ENCODE measurements at places on chromosomes 6 and 20. TPM values are rescaled to one million over a fixed set of nuclear protein-coding genes. Genes with fewer than 3 reads are reported as not detected.

The DACT2 gene
- not detected for total RNA-seq

GRCh38 chr6:93678841-93679454, 259.6 kb upstream of the EPHA7 start:
- no peak overlapping the region for H3K27ac ChIP-seq
- no peaks in the 10 kb centered on the region for H3K36me3 ChIP-seq
- no peaks in the 10 kb centered on the region for H3K4me1 ChIP-seq
- no peak for DNase-seq
- H3K27me3 ChIP-seq: no peaks in the 10 kb centered on the region
- no peak overlapping the region for H3K4me3 ChIP-seq

The SPATA25 gene
- total RNA-seq: 0.58 TPM

DNA sequence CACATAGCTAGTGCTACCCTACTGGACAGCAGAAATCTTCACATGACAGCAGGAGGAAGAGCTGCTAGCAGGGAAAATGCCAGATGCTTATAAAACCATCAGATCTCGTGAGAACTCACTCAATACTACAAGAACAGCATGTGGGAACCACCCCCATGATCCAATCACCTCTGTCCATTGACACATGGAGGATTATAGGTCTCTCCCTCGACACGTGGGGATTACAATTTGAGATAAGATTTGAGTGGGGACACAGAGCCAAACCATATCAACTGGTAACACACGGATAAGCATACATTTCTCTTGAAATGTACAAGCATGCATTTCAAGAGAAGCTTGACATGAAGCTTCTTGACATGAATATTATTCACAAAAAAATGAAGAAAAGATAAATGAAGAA, 64.1 kb downstream of the MMS22L start:
- H3K4me3 ChIP-seq: no peak overlapping the region
- H3K27ac ChIP-seq: no peak overlapping the region
- no peak for DNase-seq
- peaks cover 11% of the 10 kb centered on the region for H3K36me3 ChIP-seq

GRCh38 chr6:165223101-165223500, 86.3 kb downstream of the C6orf118 start:
- no peak overlapping the region for H3K4me3 ChIP-seq
- no peaks in the 10 kb centered on the region for H3K4me1 ChIP-seq
- no peak for DNase-seq
- H3K27ac ChIP-seq: no peak overlapping the region
- H3K36me3 ChIP-seq: no peaks in the 10 kb centered on the region

- H3K4me1 ChIP-seq: no peaks in the 10 kb centered on the region
- no peak overlapping the region for H3K4me3 ChIP-seq
- H3K36me3 ChIP-seq: peaks cover 7% of the 10 kb centered on the region
- no peak for DNase-seq
These were observed 56.2 kb downstream of the AGPAT4 start for GRCh38 chr6:161217628-161218027.

DNA sequence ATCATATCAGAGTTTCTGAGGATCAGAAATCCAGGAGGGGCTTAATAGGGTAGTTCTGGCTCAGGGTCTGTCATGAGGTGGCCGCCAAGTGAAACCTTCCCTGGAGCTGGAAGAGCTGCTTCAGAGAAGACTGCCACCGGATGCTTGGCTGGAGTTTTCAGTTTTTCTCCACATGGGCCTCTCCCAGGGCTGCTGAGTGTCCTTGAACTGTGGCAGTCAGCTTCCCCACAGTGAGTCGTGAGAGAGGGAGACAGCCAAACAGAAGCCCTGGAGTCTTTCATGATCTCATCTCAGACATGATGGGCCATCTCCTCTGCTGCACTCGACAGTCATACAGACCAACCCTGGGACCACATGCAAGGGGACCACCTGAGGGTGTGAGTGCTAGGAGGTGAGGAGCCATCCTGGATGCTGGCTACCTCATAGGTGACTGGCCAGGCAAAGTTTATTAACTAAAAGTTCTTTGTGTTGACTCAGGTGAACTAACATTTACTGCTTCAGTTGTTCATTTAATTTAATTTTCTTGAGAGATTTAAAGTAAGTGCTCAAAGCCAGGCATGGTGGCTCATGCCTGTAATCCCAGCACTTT, 71.5 kb downstream of the SHLD1 start:
- no peak overlapping the region for H3K4me3 ChIP-seq
- peaks cover 7% of the 10 kb centered on the region for H3K36me3 ChIP-seq
- peaks cover 19% of the 10 kb centered on the region for H3K4me1 ChIP-seq
- no peak for DNase-seq

DNA sequence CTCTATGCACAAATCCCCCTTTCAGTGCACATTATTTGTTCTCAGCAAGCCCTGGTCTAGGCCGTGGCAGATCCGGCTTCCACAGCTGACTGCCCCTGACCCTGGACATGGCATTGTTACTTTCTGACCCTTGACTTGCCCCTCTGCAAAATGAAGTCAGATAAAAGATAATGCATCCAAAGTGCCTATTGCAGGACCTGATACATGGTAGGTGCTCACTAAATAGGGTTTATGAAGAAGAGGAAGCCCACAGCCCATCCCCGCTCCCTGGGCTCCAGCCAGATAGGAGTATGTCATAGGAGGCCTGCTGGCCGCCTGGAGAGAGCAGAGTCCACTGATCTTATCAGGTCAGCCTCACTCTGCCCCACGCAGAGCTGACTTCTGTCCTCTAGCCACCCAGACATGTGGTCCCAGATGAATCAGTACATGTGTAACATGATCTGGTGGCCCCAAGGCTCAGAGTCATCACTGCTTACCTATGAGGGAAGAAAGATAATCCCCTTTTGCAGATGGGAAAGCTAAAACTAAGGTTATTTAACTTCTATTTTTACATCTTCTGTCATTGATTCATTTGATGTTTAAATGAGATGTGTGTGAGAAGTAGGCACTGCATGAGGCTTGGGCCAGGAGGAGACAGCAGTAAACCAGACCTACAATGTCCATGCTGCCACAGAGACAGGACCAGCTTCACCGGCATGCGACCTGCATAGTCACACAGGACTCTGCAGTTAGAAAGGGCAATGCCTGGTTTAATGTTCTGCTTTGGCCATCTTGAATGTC, 20.4 kb downstream of the MAFB start:
- no peak overlapping the region for H3K4me3 ChIP-seq
- H3K36me3 ChIP-seq: no peaks in the 10 kb centered on the region
- DNase-seq: no peak
- peaks cover 4% of the 10 kb centered on the region for H3K27me3 ChIP-seq
- no peaks in the 10 kb centered on the region for H3K4me1 ChIP-seq

- H3K4me3 ChIP-seq: no peak overlapping the region
- H3K27ac ChIP-seq: no peak overlapping the region
- H3K36me3 ChIP-seq: no peaks in the 10 kb centered on the region
- no peaks in the 10 kb centered on the region for H3K4me1 ChIP-seq
- DNase-seq: no peak
These were observed 258.4 kb downstream of the HDGFL1 start for GRCh38 chr6:22827760-22828159.

- no peaks in the 10 kb centered on the region for H3K4me1 ChIP-seq
- no peak for DNase-seq
- H3K27ac ChIP-seq: no peak overlapping the region
- no peak overlapping the region for H3K4me3 ChIP-seq
- H3K36me3 ChIP-seq: no peaks in the 10 kb centered on the region
These were observed 13.5 kb upstream of the CNR1 start for GRCh38 chr6:88179692-88180091.

The PMEPA1 gene
- 1.7 TPM for total RNA-seq

DNA sequence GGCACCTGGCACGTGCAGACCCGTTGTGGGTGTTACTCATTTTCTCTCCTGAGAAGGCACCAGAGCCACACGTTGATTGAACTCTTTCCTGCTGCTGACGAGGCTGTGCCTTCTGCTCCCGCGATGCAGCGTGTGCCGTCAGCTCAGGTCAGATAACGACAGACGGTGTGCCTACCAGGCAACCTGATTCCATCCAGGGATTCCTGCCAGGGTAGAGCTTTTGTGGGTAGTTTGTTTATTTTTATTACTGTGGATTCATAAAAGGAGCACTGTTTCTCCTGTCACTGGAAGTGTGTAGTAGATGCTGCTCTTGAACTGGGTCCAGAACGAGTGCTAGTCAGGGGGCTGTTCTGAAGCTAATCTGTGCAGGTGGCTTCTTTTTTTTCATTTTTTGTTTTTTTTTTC, 20.7 kb downstream of the PRPF6 start:
- DNase-seq: no peak
- no peaks in the 10 kb centered on the region for H3K4me1 ChIP-seq
- no peak overlapping the region for H3K27ac ChIP-seq
- peaks cover 48% of the 10 kb centered on the region for H3K36me3 ChIP-seq
- no peaks in the 10 kb centered on the region for H3K27me3 ChIP-seq

- H3K36me3 ChIP-seq: peaks cover 6% of the 10 kb centered on the region
- peak overlapping the region; percentile 97 for H3K27ac ChIP-seq
- no peaks in the 10 kb centered on the region for H3K27me3 ChIP-seq
- DNase-seq: peak; percentile 89
These were observed 362 bp downstream of the DUSP22 start for GRCh38 chr6:292506-293192.

GRCh38 chr20:47667086-47667485, 118.2 kb downstream of the SULF2 start:
- DNase-seq: no peak
- no peak overlapping the region for H3K4me3 ChIP-seq
- H3K27ac ChIP-seq: no peak overlapping the region
- H3K27me3 ChIP-seq: no peaks in the 10 kb centered on the region

The SAMD3 gene
- total RNA-seq: 8.7 TPM

DNA sequence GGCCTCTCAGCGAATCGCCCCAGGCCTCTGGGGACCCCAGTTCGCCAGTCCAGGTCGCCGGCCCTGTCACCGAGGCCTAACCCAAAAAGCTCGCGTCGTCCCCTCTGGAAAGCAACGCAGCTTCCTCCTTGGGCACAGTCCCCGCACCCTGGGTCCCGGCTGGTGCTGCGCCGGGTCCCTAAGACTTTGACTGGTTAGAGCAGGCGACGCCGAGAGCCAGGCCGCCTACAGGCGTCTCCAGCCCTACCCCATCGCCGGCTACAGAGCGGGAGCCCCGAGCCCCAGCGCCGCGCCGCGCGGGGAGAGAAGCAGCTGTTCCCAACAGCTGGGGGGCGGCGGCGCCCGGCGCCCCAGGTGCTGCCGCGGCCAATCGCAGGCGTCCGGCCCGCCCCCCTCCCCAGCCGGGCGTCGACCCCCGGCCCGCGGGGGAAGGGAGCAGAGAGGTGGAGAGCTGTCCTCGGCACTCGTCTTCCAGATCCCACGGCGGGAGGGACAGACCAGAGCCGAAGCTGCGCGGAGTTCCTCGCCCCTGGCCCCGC, 540 bp upstream of the RBM24 start:
- H3K4me3 ChIP-seq: no peak overlapping the region
- no peaks in the 10 kb centered on the region for H3K36me3 ChIP-seq
- peak; percentile 9 for DNase-seq
- H3K27me3 ChIP-seq: peaks cover 53% of the 10 kb centered on the region

The BMP5 gene
- total RNA-seq: not detected

DNA sequence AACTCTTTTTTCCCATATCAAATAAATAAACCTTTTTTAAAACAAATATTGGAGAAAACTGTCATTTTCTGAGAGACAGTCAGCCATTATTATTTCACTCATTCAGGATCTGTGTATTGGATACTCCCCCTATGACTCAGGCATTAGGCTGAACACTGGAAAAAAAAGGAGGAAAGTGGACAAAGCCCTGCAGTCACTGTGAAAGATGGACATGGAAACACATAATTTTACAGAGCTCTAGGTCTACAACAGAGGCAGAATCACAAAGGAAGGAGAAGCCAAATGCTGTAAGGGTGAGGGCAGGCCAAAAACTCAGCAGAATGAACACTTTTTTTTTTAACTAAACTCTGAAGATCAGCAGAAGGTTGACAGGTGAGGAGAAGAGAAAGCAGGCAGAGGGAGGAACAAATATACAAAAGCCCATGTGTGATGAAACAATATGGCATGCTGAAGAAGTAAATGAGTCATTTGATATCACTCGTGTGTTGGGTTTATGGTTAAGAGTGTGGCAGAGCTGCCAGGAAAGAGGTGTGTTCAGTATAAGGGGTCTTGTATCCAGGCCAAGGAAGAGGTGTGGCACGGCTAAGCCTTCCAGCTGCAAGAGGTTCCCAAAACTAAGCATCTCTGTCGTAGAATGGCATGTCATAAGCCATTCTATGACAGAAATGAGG, 39.1 kb downstream of the EPB41L2 start:
- H3K27me3 ChIP-seq: no peaks in the 10 kb centered on the region
- no peaks in the 10 kb centered on the region for H3K4me1 ChIP-seq
- DNase-seq: no peak
- H3K36me3 ChIP-seq: no peaks in the 10 kb centered on the region
- H3K4me3 ChIP-seq: no peak overlapping the region

GRCh38 chr6:4924661-4925271, 79.1 kb downstream of the RPP40 start:
- DNase-seq: no peak
- no peaks in the 10 kb centered on the region for H3K27me3 ChIP-seq
- H3K36me3 ChIP-seq: peaks cover 3% of the 10 kb centered on the region
- H3K27ac ChIP-seq: no peak overlapping the region
- H3K4me3 ChIP-seq: no peak overlapping the region

DNA sequence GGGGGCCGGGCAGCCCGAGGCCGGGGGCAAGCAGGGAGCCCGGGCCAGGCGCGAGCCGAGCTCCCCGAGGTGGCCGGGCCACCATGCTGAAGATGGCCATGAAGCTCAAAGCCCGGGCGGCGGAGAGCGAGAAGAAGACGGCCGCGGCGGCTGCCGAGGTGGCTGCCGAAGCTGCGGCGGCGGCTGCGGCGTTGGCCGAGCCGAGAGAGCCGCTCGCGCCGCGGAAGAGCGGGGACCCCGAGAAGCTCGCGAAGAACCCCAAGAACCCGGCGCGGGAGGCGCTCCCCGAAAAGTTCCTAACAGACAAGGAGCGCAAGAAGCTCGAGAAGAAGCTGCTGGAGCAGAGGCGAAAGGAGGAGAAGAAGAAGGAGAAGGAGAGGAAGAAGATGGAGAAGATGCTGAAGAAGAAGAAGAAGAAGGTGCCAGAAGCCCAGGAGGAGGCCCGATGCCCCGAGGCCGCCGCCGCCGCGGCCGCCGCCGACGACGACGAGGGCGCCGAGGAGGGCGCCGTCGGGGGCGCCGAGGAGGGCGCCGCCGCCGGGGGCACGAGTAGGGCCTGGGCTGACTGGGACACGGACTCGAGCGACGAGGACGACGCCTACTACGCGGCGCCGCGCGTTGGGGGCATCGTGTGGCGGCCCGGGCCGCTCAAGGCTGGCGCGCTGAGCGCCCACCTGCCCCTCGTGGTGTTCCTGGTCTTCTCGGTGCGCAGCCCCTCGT, 37.4 kb downstream of the GNAS start:
- no peaks in the 10 kb centered on the region for H3K27me3 ChIP-seq
- peaks cover 33% of the 10 kb centered on the region for H3K4me1 ChIP-seq
- peaks cover 21% of the 10 kb centered on the region for H3K36me3 ChIP-seq
- H3K4me3 ChIP-seq: peak overlapping the region; percentile 89
- peak overlapping the region; percentile 99 for H3K27ac ChIP-seq
- DNase-seq: no peak

The MAN1A1 gene
- total RNA-seq: 19.4 TPM

- no peaks in the 10 kb centered on the region for H3K4me1 ChIP-seq
- H3K4me3 ChIP-seq: no peak overlapping the region
- H3K27ac ChIP-seq: no peak overlapping the region
- no peaks in the 10 kb centered on the region for H3K36me3 ChIP-seq
- DNase-seq: no peak
These were observed 10.6 kb downstream of the PDYN start for GRCh38 chr20:1983301-1983700.

The KCNK16 gene
- total RNA-seq: not detected

GRCh38 chr20:2771631-2772080, 28.8 kb downstream of the CPXM1 start:
- peaks cover 7% of the 10 kb centered on the region for H3K4me1 ChIP-seq
- no peak overlapping the region for H3K27ac ChIP-seq
- no peak overlapping the region for H3K4me3 ChIP-seq
- no peak for DNase-seq
- H3K36me3 ChIP-seq: no peaks in the 10 kb centered on the region

Data from activated CD8-positive, alpha-beta T cell treated with anti-CD3 and anti-CD28 coated beads for 36 hours (primary cell).